ENCODE measurements at places on chromosomes 7 and 10.

- DNase-seq: no peak
Measured at GRCh38 chr7:69827558-69827957, 229.3 kb downstream of the AUTS2 start.

- no peak for DNase-seq
Measured at GRCh38 chr10:6170638-6171037, 32.1 kb upstream of the PFKFB3 start.

DNA sequence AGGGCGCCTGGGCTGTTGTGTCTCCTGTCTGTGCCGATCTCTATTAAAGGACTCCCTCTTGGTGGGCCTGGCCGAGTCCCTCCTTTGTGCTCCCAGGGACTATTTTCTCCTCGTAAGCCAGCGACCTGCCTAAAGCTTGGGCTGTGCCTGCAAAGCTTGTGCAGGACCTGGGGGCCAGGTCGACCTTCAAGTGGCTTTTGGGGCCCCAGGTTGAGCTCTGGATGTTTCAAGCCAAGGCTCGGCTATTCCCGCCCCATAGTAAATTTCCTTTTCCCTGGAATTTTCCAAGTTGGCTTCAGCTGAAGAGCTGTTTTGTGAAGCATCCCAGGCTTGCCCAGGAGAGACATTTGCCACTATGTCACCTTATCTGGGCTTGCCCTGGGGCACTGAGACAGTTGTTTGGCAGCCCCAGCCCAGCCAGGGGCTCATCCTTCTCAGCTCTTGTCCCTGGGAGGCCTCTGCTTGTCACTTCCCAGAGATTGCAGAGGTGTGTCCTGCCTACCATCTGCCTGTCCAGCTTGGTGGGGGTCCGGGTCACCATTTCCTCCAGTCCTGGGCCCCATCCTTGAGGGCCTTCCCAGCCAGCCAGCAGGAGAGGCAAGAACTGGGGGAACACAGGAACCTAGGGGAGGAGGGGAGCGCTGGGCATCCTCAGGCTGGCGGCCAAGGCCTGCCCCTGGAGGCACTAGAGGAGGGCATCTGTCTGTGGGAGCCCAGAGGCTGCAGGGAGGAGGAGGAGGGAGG is 20.2 kb downstream of the ZMIZ2 start:
- DNase-seq: no peak

GRCh38 chr10:13956826-13957225 is 370.1 kb downstream of the PRPF18 start:
- DNase-seq: no peak

- DNase-seq: no peak
Measured at GRCh38 chr10:124484661-124485060, 23.0 kb downstream of the LHPP start.

DNA sequence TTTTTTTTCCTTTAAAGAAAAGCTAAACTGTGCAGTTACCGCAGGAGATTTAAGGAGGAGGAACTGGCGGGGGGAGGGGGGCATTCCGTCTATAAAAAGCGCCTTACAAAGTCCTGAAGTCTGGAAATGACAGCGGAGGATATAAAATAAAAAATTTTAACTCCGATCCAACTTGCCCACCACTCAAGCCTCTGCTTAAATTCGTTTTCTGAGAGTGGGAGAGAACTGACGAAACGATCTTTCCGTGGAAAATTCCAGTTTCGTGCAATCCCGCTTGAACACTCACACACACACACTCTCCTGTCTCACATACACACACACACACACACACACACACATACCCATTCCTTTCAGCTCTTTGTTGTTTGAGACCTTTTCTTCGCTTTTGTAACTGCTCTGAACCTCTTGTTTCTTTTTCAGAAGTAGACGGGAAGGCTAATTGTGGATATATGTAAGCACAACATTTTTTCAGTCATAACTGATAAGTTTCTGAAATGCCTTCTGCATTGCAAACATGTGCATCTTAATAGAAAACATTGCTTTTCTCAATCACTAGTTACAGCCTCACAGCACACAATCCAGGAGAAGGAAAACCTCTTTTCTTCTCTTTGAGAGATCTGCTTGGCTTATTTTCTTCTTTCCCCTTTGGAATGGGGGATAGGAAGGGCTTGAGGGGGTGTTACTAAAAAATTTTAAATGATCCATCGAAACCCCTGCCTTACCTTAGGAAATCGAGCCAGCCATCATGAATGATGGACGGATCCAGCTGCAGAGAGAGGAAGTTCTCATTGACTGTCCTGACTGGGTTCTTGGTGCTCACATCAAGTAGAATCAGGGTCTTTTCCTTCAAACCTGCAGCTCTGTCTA is 628 bp downstream of the HPSE2 start:
- no peak for DNase-seq

GRCh38 chr7:28800150-28800549 is 158.0 kb downstream of the TRIL start:
- DNase-seq: no peak

DNA sequence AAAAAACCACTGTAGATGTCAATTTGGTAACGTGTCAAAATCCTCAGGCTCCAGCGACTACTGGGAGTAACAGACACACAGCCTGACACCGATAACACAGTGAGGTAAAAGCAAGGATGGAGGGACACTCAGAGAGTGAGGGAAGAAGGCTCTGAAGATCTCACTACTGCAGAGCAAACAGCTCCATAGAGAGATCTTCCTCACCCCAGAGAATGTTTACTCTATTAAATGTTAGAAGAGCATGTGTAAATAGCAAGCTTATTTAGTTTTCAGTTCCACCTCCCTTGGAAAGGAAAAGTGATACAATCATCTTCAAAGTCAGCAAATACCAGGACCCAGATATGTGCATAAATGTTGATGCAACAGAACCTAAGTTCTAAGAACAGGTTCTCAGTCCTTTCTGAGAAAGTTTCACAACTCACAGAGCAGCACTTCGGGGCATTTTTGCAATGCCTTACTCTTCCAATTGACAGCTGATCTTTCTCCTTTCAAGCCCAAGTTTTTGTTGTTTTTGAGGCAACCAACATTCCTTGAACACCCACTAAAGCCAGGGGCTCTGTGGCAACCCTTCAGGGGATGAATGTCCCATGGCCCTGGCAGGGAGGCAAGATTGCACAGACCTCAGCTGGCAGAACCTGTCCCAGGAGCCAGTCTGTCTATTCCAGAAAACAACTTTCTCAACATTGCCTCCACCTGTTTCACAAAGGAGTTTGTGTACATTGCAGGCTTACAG is 177.4 kb downstream of the SFMBT2 start:
- DNase-seq: no peak

DNA sequence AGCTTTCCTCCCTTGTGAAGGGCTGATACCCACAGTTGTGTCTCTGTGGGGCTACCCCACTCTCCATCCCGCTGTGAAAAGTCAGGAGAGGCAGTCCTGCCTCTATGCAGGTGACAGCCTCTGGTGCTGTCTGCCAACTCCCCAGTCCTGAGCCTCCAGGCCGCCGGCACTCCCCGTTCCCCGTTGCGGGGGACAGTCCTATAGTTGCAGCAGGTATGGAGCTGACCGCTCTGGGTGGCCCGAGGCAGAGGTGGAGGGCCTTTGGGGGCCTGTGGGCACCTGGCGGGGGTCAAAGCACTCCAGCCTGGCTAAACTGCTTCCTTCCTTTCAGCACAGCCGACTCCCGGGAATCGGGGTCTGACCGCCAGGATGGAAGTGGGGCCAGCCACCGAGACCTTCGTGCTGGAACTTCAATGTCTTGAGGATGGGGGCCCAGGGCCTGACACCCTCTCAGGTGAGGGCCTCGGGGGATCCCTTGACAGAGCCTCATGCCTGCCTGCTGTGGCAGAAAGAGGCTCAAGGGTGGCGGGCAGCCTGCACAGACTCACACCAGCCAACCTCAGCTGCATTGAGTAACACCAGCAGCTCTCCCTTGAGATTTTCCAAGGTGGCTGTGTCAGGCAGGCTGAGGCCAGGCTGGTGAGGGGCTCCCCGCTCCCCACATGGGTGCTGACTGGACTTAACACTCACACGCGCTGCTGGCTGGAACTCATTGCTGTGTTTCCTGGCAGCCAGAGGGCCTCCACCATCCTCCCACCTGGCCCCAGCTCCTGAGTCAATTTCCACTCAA is 1.6 kb downstream of the ZNF853 start:
- DNase-seq: no peak

DNA sequence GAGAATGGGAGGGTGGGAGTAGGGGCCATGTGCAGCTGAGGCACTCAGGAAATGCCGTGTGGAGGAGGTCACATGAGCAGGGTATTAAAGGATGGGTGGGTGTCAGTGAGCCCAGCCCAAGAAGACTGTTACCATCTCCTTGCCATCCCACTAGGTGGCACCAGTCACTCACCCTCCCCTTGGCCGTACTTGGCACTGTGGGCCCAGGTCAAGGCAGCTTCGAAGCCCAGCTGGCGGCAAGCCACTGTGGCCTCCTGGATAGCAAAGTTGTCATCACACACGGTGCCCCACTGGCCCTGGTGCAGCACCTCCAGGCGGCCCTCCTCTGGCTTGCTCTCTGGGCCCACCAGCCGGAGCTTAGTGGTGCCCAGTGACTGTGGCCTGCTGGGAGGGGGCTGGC is 5.4 kb downstream of the LOXL4 start:
- DNase-seq: no peak

DNA sequence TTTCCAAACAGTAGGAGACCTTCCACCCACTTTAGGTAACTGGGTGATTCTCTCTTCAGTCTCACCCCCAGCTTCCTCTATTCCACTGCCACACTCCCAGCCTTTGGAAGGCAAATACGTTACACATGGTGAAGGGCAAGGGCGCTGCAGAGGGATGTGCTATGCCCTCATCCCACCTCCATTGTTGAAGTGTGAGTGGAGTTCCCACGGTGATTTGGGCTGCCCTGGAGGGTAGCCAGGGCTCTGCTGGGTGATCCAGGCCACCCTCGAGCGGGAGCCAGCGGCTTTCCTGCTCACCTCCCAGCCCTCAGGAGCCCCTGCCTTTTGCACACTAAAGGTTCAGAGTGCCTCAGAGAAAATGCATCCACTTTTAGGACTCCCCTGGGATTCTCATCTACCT is 181.1 kb downstream of the ZMYND11 start:
- DNase-seq: no peak

DNA sequence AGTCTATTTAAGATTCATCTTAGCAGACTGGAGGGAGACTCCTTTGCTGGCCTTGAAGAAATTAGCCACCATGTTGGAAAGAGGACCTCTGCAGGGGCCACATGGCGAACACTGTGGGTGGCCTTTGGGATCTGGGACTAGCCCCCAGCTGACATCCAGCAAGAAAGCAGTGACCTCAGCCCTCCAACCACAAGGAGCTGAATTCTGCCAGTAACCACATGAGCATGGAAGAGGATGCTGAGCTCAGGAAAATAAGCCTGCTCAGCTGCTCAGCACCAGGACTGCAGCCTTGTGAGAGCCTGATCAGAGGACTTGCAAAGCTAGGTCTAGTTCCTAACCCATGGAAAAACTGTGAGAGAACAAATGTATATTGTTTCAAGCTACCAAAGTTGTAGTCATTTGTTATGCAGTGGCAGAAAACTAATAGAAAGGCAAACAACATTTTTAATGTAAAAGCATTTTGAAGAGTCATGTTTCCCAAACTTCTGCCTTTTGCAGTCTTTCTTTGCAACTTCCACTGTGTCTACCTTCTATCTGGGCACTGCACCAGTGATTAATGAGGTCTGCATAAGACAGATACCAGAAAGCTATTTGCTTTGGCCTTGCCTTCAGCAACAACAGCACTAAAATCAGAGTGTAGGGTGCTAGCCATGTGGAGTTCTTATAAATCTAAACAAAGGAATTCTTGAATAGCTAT is 183.7 kb downstream of the FGFR2 start:
- DNase-seq: no peak

DNA sequence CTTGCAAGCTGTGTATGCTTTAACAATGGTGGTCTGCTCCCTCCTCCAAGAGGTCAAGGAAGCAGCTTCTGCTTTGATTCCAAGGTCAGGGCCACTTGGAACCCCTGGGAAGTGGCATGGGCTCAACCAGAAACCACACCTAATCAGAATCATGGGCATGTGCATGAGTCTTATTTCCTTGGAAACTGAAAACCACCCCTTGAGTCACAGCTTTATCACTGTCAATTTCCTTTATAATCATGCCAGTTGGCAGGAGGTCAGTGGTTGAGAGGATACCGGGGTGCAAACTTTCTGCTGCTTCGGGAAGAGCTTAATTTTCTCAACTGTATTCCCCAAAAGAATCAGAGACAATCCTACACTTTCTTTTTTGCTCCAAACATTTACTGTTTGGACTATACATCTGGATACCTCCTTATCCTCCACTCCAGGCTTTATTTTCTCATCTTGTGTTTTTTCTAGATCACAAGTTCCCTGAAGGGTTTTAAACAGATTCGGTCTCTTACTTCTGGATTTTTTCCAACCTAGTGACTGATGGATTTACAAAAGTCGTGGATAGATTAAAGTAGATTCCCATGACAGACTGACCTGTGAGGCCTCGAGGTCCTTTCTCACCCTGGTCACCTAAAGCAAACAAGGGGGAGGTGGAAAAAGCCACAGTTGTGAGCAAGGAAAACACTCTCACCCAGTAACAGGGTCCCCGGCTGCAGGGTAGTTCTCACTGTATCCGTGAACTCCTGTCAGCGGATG is 36.0 kb downstream of the COL17A1 start:
- DNase-seq: no peak

DNA sequence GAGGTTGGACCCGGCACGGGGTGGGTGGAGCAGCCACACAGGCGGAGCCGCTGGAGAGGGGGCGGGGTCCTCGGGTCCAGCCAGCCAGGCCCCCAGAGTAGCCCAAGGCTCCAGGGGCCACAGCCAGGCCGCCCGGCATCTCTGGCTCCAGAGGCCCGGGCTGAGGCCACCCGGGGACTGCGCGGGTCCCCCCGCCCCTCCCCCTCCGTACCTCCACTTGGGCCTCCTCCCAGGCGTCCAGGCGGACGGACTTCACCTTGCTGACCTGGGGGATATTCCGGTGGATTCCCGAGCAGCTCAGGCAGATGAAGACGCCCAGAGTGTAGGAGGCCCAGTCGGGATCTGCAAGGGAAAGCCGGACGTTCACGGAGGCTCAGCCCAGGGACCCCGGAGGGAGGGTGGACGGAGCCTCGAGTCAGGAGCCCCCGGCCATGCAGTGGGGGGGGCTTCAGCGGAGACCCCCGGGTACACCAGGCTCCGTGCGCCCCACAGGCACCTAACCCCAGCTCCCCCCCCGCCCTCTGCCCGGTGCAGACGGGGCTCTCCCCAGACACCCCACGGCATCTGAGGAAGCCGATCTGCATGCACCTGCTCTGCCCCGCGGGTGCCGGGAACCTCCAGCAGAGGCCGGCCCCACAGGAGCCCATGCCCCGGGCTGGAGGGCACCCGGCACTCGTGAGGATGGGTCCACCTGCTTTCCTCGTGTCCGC is 19.2 kb downstream of the ADAP1 start:
- no peak for DNase-seq

- DNase-seq: no peak
Measured at GRCh38 chr7:106038916-106039315, 73.2 kb downstream of the SYPL1 start.

DNA sequence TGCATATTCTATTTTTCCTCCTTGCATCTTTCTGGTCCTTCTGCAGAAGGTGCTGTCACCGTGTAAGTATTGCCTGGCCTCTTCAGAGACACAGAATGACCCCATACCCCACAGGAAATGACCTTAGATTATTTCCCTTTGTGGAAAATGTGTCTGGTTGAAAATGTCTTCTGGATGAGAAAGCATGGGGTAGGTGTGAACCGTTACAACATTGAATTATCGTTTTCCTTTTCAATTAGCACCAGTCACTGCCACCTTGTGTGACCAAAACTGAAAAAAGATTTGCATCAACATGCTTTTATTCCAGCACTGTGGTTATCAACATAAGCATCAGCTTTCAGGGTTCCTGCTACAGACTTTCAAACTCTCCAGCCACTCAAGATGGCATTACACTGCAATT is 58.0 kb upstream of the CELF2 start:
- no peak for DNase-seq

GRCh38 chr7:69398986-69399385 is 199.3 kb upstream of the AUTS2 start:
- DNase-seq: no peak

GRCh38 chr7:41885078-41885477 is 182.2 kb upstream of the INHBA start:
- no peak for DNase-seq

Data from activated gamma-delta T cell treated with anti-CD3 and anti-CD28 coated beads, Interleukin-2, amount 50 U/mL, for 16 hours (primary cell).